ENCODE measurements at places on chromosomes 1 and 21.

DNA sequence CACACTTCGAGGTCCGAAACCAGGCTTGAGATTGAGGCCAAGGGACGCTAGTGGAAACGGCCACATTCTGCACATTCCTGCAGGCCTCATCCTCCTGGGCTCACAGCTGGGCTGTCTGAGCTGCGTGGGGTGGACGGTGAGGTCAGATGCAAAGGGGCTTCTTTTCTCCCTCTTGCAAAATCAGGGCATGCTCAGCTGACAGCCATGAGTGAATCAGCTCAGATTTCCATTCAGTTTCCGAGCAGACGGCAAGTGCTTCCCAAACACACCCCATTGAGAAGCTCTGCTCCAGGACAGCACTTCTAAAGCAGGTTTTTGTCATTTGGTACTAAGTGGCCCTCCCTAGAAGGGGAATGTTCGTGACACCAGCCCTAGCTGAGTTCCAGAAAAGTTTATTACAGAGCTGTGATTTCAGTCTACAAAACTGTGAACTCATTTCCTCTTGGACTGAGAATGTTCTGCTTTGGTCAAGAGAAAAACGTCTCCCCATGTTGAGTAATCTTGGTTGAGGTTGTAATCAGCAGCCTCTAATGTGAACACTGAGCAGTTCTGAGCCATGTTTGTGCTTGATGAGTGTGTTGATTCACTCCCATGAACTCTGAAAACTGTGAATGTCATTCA, 10.0 kb downstream of the PDPN start:
- no peak for DNase-seq

GRCh38 chr1:26234644-26235370, 807 bp downstream of the CEP85 start:
- no peak for DNase-seq

DNA sequence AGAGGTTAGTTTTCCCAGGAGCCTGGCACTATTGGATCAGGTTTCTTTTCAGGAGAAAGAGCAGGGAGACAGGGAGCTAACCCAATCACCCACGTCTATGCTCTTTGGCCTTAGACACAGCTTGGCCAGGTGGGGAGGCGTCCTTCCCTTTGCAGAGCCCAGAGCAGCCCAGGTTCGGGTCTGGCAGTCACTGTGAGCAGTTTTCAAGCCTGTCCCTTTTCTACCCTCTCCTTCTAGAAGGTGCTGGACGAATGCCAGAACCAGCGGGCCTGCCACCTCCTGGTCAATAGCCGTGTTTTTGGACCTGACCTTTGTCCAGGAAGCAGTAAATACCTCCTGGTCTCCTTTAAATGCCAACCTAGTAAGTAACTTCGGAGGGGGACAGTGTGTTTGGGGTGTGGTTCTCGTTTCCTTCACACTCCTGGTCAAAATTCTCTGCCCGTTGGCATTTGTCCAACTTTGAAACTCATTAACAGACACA, 44.9 kb downstream of the EVA1C start:
- DNase-seq: no peak

- no peak for DNase-seq
Measured at GRCh38 chr1:11538886-11539285, 59.9 kb downstream of the DISP3 start.

All from NCI-H2081 treated with DMSO at 0.1 percent for 48 hours (cell line).